ENCODE measurements at places on chromosomes 12 and 14.
A peak's percentile ranks its signal among the peaks of the same experiment; 100 is the strongest.

GRCh38 chr12:2481951-2482350 lies 312.8 kb upstream of the FKBP4 start:
- DNase-seq: no peak

GRCh38 chr12:22573181-22573580 lies 28.8 kb upstream of the C2CD5 start:
- DNase-seq: no peak

DNA sequence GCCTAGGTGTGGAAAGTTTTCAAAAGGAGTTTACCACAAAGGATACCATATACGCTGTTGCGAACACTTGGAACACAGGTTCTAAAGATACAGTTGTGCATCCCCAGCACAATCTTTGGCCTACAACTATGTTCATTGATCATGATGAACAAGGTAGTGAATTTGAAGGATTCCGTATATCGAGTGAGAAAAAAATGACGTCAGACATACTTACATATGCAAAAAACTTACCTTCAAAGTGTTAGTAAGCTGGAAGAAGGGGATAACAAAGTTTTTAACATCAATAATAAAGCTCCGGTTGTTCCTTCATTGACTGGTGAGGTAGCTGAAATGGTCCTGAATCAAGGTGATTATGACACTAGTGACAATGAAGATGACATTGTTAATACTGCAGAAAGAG lies 133.9 kb upstream of the PDE3A start:
- no peak for DNase-seq

GRCh38 chr14:52080808-52081755 lies 12.2 kb upstream of the NID2 start:
- no peak for DNase-seq

DNA sequence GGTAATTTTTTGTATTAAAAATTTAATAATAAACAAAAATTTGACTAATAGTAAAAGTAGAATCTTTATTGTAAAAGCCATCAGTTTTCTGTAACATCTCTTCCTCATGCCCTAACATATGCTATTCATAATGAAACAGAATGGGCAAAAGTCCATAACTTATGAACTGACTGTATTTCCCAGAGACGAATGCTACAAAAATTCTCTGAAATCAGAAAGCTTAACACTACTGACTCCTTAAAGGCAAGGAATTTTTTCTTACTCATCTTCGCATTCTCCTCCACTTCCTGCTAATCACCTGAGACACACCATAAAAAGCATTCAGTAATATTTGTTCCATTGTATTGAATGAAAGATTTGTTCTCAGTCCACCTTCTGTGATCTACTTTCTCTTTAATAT lies 17.6 kb downstream of the MON2 start:
- DNase-seq: no peak

DNA sequence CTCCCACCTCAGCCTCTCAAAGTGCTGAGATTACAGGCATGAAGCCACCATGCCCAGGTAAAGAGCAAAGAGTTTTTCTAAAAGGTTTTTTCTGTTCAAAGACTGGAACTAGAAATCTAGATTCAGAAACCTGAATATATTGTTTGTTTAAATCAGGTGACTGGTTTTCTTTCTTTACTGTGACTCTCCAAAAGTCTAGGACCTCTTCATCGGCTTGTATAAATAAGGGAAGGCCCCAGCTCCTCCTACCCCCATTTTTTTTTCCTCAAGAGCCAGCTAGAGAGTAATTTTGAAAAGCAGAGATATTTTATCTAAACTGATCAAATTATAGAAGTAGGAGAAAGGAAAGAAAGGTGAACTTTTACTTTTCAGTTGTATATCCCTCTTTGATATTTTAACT lies 48.0 kb downstream of the TMEM116 start:
- no peak for DNase-seq

- DNase-seq: peak; percentile 42
These were observed 14.5 kb upstream of the PWP1 start for GRCh38 chr12:107670999-107671643.

GRCh38 chr14:31592631-31593030 lies 31.4 kb downstream of the NUBPL start:
- DNase-seq: no peak

GRCh38 chr14:30855345-30856037 lies 18.9 kb upstream of the COCH start:
- DNase-seq: peak; percentile 28

GRCh38 chr14:91164676-91165075 lies 50.8 kb downstream of the DGLUCY start:
- DNase-seq: no peak

- no peak for DNase-seq
These were observed 125.5 kb upstream of the FAR2 start for GRCh38 chr12:29023436-29024076.

- no peak for DNase-seq
These were observed 211.9 kb upstream of the BMP4 start for GRCh38 chr14:54168489-54168888.

GRCh38 chr12:6189028-6189427 lies 11.2 kb upstream of the CD9 start:
- no peak for DNase-seq

GRCh38 chr12:56714431-56714929 lies 10.6 kb downstream of the NACA start:
- no peak for DNase-seq

GRCh38 chr12:102652645-102653313 lies 172.4 kb upstream of the IGF1 start:
- no peak for DNase-seq

DNA sequence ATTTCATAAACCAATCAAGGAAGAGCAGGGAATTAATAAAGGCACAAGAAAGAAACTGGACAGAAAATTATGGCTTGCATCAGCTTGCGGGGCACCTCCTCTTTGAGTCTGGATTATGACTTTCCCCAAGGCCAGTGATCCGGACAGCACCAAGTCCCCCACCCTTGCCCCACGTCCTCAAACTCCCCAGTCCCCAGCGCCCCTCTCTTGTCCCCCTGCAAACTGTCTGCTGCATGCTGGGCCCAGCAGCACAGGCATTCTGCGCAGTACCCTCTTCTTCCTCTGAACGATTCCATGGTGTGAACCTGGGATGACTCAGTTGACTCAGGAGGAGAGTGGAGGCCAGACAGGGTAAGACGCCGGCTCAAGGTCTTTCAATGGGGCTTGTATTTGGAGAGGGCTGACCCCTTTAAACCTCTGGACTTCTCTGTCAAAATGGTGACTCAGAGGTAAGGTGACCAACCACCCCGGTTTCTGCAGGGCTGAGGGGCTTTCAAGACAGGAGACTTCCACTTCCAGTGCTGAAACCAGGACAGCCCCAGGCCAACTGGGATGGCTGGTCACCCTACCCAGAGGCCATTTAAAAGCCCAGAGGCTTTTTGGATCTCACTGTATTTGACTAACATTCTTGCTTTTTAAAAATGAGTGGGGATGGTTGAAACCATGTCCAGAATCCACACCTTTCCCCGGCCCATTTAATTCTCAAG lies 13.5 kb downstream of the C14orf132 start:
- DNase-seq: no peak

DNA sequence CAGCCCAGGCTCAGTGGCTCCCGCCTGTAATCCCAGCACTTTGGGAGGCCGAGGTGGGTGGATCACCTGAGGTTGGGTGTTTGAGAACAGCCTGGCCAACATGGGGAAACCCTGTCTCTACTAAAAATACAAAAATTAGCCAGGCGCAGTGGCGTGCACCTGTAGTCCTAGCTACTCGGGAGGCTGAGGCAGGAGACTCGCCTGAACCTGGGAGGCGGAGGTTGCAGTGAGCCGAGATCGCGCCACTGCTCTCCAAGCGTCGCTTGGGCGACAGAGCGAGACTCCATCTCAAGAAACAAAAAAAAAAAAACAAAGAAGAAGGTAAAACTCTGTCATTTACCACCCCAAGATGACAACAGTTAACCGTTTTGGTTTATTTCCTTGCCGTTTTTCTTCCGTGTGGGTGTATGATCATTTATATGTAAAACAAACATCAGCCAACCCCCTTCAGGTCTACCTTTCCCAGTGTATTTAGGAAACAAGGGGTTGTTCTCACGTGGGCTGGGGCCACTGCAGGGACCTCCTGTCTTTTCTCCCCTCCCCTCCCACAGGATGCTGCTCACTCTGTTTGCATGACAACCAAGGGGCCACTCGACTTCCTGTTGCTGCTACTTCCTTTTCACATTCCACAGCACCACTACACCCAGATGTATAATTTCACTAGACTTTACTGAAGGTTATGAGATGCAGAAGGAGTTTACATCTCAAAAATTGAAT lies 13.6 kb downstream of the TTC9 start:
- peak; percentile 79 for DNase-seq

GRCh38 chr14:78959674-78960264 lies 789.6 kb downstream of the NRXN3 start:
- DNase-seq: peak; percentile 40

GRCh38 chr12:75977590-75977951 lies 54.0 kb downstream of the PHLDA1 start:
- no peak for DNase-seq

GRCh38 chr14:60684203-60684602 lies 34.9 kb upstream of the SIX1 start:
- DNase-seq: no peak

GRCh38 chr12:97051341-97051740 lies 144.3 kb downstream of the NEDD1 start:
- no peak for DNase-seq

GRCh38 chr12:19005257-19005801 lies 124.2 kb upstream of the PLEKHA5 start:
- DNase-seq: no peak

GRCh38 chr14:92690171-92691011 lies 58.0 kb downstream of the LGMN start:
- DNase-seq: no peak

- no peak for DNase-seq
These were observed 13.4 kb upstream of the FLVCR2 start for GRCh38 chr14:75565056-75565455.

DNA sequence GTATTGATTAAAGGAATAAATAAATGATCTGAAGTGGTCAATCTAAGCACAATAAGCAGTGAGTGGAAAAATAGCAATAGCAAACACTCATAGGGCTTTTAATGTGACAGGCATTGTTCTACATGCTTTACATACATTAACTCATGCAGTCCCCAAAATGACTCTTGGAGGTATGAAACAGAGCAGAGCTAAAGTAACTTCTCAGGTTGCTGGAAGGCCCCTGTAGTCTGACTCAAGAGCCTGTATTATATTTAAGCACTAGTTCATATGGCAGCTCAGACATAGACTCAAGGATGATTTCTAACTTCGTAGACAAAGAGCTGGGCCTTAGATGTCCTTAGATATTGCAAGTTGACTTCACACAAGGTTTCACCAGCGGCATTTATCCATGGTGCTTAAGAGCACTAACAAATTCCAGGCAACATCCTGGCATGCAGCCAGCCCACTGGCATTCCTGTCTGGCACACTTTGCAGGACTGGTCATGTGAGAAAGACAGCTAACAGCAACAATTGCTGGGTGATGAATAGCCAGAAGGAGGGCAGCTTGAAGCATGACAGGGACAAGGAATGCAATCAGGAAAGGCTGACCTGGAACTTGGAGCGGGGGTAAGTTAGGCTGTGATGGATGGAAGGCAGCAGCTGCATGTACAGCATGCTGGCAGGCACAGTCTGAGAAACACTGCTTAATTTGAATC lies 22.9 kb upstream of the KTN1 start:
- no peak for DNase-seq

- no peak for DNase-seq
These were observed 146.5 kb upstream of the MYL2 start for GRCh38 chr12:111066744-111067437.

DNA sequence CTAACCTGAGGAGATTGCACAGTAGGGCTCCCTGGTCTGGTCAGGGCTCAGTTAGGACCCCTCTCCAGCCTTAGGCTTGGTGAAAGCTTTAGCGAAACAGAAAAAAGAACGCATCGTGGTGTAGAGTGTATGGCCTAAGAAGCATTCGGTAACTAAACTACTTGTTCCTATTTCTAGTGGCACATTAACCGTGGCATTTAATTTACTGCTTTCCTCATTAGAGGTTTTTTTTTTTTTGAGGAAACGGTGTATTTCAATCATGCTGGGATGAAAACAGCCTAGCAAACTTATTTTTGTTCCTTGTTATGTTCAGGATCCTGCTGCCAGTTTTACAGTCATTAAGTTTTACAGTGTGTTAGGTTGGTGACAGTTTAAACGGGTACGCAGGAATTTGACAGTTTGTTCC lies 518 bp upstream of the OSBPL8 start:
- no peak for DNase-seq

DNA sequence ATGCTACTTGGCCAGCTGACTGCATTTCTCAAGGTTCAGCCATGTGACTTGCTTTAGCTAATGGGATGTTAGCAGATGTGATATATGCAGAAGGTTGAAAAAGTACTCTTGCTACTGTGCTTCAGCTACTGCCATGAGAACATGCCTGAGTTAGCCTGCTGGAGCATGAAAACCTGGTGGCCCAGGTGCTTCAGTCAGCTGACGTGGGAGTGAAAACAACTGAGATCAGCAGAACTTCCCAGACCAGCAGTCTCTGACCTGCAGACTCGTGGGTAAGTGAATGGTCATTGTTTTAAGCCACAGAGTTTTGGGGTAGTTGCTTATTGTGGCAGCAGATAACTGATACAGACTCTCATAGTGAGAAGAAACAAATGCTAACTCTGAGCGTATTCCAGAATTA lies 118.6 kb upstream of the GRIN2B start:
- DNase-seq: no peak

- DNase-seq: no peak
These were observed 96.3 kb upstream of the NAV3 start for GRCh38 chr12:77734214-77734883.

GRCh38 chr14:100533656-100534485 lies 53.3 kb downstream of the BEGAIN start:
- DNase-seq: no peak

DNA sequence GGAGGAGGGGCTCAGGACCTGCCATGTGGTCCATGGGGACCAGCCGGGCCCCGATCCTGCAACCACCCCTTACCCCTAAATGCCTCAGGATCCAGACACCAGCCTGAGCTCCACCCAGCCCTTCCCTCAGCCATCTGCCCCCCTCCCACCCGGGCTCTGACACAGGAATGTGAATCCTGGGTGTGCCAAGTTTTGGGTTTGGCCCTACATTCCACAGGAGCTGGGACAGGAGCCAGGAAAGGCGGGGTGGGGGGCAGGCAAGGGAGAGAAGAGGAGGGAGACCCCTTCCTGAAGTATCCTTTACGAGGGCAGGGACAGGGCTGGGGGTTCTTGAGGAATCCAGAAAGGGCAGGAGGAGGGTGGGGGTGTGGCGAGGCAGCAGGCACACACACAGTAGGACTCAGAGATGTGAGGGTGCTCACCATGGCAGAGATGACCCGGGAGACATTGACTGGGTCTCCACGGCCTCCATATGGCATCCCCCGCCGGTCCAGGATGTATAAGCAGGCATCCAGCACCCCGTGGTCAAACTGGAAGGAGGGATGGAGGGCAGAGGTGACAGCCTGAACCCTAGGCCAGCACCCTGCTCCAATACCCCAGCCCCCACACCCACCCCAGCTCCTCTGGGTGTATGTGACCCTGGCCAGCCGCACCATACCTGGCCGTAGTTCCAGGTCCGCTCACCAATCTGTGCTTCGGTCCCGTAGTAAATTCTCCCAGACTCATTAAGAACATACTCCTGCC lies 3.5 kb downstream of the TGM1 start:
- no peak for DNase-seq

GRCh38 chr14:41446008-41446407 lies 160.7 kb upstream of the LRFN5 start:
- no peak for DNase-seq

All from stimulated activated CD4-positive, alpha-beta T cell treated with anti-CD3 and anti-CD28 coated beads, Interleukin-1b, Interleukin-23, amount 100 ng/mL, for 48 hours (primary cell).